CD14-positive monocyte (primary cell): ENCODE measurements at places on chromosomes 6 and 20.
A peak's percentile ranks its signal among the peaks of the same experiment; 100 is the strongest.

- DNase-seq = no peak
Measured at GRCh38 chr6:15947923-15948322, 181.0 kb upstream of the MYLIP start.

DNA sequence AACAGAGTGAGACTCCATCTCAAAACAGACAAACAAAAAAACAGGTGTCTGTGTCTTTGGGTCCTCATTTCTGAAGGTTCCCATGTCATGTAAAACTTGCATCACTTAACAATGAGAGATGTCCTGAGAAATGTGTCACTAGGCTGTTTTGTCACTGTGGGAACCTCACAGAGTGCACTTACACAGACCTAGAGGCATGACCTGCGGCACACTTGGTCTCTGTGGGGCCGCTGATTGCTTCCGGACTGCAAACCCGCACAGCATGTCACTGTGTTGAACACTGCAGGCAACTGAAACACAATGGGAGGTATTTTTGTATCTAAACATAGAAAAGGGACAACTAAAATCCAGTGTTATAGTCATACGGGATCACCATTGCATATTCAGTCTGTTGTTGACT is 42.3 kb upstream of the TMEM181 start:
- no peak for DNase-seq

- no peak for DNase-seq
Measured at GRCh38 chr6:16912756-16913155, 151.5 kb upstream of the ATXN1 start.

DNA sequence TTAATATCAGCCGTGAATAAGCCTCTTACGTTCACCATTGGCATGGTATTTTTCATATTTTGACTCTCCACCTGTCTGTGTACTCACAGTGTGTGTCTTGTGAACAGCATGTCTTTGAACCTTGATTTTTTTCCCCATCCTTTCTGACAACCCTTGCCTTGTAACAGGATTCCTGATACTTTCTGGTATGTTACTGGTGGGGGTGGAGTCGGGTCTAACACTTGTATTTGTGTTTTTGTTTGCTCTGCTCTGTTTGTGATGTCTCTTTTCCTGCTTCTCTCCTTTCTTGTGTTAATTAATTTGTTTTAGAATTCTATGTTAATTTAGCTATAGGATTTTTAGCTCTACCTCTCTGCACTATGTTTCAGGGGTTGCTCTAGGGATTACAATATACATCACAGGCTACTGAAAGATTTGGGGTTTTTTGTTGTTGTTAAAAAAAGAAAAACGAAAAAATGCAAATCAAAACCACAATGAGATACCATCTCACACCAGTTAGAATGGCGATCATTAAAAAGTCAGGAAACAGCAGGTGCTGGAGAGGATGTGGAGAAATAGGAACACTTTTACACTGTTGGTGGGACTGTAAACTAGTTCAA is 245.1 kb downstream of the CDH4 start:
- no peak for DNase-seq

- no peak for DNase-seq
Measured at GRCh38 chr6:1622220-1622850, 12.6 kb downstream of the FOXC1 start.

DNA sequence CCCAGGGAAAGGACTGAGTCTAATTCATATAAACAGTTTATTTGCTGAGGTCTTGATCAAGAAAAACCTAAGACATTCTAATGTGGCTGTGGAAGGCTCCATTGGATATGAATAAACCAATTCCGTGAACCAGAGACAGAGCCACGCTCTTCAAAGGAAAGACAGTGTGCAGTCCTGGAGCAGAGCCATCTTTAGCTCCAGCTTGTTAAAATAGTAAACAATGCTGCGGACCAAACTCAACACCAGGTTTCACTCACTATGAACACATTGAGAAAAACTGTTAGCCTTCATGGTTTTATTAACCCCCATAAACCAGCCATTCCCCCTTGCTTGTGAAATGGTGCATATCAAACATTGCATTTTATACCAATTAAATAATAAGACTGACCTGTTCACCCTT is 61.9 kb downstream of the COL9A1 start:
- no peak for DNase-seq

DNA sequence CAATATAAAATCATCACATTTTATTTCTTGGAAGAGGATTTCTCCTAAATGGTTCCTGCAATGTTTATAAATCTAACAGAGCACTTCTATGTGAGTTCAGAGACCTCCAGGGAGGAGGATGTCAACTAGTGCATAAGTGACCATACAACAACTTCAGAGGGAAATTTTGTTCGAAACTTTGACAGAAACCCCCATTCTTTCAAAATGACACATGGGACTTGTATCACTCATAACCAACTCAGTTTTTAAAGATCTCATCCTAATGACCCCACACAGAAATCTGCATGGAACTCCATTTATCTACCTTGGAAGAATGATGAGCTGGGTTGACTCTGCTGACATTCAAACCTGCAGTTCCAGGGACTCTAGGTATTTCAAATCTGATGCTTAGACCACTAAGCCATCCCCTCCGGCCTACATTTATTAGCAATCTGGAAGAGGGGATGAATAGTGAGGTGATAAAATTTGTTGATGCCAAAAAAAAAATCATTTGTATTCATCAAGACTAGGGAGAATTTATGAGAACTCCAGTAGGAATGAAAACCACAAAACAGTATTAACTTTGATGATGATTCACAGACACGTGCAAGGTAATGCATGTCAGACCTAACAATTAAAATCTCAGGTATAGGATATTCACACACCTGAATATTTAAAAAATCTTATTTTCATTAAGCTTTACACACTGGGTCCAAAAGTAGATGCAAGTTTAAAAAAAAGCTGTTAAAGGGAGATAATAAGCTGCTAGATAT is 153.0 kb downstream of the REV3L start:
- no peak for DNase-seq

DNA sequence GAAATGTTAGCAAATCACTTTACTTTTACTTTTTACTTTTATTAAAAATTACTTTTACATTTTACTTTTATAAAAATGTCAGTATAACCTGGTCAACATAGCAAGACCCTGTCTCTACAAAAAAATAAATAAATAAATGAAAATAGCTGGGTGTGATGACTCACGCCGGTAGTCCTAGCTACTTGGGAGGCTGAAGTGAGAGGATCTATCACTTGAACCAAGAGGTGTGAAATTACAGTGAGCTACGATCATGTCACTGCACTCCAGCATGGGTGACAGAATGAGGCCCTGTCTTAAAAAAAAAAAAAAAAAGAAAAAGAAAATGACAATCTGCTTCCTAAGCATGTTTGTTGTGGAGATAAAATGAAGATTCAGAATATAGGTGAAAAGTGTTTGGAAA is 31.0 kb upstream of the FBXO30 start:
- DNase-seq = no peak

GRCh38 chr6:125174626-125175025 is 21.1 kb downstream of the TPD52L1 start:
- DNase-seq = no peak

DNA sequence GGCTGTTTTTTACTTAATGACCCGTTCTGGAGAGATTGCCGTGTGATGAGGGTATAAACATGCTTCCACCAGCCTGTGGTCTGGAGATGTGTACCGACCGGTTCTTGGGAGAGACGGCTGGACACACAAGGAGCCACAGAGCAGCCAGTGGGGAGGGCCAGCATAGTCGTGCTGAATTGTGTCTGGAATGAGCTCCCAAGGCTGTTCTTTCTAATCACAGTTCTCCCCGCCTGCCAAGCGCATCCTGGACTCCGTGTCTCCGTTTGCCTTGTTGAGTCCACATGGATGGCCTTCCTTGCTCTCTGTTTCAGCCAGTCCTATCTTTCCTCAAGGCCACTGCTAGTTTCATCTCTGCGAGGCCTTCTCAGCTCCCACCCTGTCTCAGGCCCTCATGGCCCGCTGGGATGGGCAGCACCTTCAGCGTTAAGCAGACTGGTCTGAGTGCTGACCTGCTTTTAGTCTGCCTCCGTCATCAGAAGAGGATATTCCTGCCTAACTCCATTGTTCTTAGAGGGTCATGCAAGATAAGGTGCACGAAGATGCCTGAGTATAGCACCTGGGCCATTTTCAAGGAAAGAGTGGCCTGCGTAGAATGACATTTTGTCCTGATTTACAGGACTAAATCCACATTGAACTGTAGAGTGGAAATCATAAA is 20.6 kb downstream of the MANBAL start:
- no peak for DNase-seq

DNA sequence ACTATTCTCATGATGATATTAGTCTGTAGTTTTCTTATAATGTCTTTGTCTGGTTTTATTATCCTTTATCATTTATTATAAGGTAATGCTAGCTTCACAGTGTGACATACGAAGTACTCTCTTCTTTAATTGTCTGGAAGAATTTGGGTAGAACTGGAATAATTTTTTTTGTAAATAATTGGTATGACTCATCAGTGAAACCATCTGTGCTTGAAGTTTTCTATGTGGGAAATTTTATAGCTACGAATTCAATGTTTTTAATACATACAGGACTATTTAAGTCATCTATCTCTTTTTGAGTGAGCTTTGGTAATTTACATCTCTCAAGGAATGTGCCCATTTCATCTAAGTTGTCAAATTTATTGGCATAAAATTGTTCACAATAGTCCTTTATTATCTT is 86.3 kb downstream of the SOD2 start:
- no peak for DNase-seq

DNA sequence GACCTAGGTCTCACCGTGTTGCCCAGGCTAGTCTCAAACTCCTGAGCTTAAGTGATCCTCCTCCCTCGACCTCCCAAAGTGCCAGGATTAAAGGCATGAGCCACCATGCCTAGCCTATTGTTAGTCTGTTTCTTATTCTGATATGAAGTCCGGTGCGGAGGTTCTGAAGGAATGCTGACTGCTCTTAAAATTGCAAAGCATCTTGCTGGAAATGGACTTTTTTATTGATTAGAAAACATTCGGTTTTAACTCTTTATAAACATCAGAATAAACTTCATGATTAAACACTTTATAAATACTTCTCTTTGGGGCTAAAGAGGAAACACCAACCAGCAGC is 3.2 kb downstream of the TNFAIP3 start:
- no peak for DNase-seq

DNA sequence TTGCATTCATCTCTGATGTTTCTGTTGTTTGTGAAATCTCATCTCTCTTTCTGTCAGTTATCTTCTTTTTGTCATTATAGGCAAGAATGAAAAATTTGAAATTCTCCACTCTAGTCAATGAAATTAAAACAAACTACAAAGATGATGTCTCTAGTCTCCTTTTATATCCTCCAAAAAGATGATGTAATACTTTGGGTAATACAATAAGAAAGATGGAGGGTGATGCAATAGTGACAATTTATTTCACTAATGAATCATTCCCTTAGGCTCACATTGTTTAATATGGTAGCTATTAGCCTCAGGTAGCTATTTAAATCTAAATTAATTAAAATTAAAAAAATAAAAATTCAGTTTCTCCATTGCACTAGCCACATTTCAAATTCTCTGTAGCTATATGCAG is 145.4 kb downstream of the UST start:
- no peak for DNase-seq

DNA sequence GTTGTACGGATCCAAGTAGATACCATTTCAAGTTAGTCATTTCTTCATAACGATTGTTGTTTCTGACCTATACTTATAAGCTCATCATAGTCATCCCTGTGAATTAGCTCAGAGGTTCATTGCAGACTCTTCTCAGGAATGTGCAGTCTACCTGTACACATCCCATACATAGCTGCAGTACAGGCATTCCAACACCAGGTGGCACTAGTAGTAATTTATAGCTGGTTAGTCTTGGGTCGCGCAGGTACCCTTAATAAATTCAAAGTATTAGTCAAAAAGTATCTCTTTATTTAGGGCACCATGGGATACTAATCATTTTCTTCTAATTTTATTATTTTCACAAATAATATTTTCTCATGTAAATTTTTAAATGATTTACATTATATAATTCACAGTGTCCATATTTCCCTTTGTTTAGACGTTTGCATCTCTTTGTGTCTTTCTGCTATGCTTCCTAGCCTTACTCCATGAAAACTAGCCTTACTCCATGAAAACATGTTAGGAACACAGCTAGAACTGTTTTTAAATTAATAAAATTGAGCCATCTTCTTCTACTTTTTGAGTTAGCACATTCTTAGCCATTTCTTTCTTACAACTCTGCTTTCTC is 128.6 kb upstream of the FAM83B start:
- DNase-seq = peak; percentile 33

DNA sequence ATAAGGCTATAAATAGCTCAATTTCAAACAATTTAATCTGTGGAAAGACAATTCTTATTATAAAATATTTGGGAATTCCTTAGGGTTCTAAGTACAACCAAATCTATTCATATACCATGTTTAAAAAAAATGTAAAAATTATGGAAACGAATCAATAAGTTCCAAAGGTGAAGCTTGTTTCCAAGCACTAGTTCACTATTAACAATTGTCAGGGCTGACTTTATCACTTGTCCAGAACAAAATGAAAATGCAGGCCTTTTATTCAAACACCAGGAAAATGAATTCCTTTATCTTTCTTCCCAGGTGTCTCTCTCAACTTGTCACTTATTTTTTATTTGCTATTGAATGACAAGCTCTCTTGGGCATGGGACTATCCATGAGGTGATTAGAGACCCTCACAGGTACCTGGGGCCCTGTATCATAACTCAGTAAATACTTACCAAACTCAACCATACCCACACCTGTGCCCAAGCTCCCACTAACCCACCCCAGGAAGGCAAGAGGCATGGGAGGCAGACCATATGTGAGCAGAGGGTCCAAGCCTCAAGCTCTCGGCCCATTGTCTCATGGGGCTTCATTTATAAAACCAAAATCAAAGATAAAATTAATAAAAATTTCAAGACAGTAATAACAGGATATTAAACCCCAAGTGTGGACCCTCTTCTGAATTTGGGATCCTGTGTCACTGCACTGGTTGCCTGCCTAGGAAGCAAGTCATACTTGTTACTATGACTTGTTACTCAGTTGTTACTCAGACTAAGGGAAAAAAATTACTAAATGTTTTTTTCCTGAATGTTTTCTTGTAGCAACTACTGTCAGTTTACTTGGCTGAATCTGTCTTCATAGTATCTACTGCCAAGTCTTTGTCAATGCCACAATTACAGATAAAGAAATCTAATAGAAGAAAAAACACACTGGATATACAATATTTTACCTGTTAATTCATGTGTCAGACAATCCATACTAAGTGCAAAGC is 54.7 kb downstream of the PTPRK start:
- no peak for DNase-seq

GRCh38 chr20:46004187-46004586 is 4.5 kb upstream of the MMP9 start:
- peak; percentile 87 for DNase-seq

GRCh38 chr20:25863536-25864325 is 167.1 kb upstream of the ZNF337 start:
- no peak for DNase-seq

DNA sequence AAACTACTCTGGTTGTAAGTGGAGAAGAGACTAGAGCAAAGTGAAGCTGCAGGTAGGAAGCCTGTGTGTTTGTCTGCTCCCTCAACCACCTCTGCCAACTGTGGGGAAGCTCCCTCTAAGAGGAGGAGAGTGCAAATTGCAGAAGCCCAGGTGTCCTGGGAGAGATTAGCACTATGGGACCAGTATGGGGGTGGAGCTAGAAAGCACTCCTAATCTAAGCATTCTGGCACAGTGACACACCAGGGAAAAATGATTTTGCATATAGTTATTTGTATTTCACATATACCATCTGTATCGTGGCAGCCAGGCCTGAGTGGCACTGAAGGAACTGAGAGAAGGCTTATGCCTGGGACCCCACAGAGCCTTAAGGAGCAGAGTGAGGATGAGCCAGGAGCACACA is 12.8 kb downstream of the GSTA1 start:
- no peak for DNase-seq

GRCh38 chr6:119521251-119521650 is 171.7 kb upstream of the MAN1A1 start:
- DNase-seq = no peak

GRCh38 chr6:23656255-23657194 is 469.5 kb upstream of the NRSN1 start:
- no peak for DNase-seq
